ENCODE measurements at places on chromosomes 5 and 9.

- DNase-seq = no peak
These were observed 21.6 kb downstream of the TJP2 start for GRCh38 chr9:69195668-69196067.

GRCh38 chr5:1752881-1753280, 46.8 kb downstream of the MRPL36 start:
- DNase-seq = no peak

DNA sequence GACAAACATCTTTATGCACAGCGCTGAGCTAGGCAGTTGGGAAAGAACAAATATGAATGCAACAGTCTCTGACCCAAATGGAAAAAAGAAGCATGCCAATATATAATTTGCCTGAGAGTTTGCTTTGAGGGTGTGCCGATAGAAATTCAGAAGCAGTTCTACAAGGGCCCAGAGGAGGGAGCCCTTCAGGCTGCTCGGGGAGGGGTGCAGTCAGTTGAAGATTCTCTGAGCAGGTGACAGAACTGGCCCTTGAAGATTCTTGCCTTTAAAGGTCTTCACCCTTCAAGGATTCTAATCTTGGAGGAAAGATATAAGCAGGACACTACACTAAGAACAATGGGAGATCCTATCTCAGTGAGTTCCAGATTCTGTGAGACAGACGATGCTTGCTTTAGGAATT, 3.7 kb upstream of the PAPPA start:
- peak; percentile 32 for DNase-seq

DNA sequence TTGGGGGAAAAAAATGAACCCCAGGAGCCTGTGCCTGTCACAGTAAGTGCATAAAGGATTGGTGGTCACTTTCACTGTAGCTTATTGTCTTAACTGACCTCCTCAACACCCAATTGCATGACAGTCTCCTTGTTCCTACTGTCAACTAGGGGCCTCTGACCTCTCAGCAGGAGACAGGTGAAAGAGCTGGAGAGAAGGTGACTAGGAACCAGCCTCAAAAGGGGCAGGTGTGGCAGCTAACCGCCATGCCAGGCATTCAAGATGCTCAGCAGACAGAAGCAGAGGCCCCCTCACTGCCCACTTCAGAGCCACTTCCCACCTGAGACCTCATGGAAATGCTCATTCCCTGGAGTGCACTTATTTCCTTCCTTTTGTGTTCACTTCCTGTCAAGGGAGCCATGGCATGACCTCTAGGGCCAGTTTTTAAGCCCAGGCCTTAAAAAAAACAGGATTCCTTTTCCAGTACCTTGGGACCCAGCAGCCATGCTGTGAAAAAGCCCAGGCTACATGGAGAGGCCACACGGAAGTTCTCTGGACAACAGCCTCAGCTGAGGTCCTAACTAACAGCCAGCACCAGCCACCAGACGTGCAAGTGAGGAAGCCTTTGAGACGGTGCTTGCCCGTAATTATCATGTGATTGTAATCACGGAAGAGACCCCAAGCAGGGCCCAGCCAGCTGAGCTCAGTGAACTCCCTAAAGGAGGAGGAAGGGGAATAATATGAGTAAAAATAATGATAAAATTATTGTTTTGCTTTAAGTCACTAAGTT, 74.9 kb downstream of the NSUN2 start:
- no peak for DNase-seq

DNA sequence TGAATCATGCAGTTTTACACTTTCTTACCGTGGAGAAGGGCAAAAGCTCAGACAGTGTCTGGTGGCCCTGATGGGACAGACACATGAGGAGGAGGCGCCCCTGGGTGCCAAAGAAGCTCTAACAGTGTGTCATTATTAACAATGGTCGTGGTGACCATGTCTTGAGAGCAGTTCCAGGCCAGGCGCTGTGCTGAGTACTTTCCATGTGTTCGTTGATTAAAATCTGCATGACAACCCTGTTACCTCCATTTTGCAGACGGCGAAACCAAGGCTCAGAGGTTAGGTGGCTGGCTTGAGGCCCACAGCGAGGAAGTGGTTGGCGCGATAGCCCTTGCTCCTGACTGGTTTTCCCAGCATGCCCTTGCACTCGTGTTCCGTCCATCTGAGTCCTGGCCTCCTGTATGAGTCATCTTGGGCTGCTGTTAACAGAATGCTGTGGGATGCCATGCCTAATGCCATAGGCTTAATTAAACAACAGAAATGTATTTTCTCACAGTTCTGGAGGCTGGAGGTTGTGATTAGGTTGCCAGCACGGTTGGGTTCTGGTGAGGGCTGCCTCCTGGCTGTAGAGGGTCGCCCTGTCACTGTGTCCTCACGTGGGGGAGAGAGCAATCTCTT, 92.0 kb downstream of the AMBP start:
- no peak for DNase-seq

- DNase-seq = no peak
These were observed 66.0 kb upstream of the IRX4 start for GRCh38 chr5:1948663-1949191.

GRCh38 chr5:111776913-111777781, 20.2 kb upstream of the NREP start:
- no peak for DNase-seq
